ENCODE measurements at places on chromosomes 7 and 10. TPM values are rescaled to one million over a fixed set of nuclear protein-coding genes. Genes with fewer than 3 reads are reported as not detected.

GRCh38 chr7:47689558-47689957 is 107.6 kb upstream of the TNS3 start:
- no peak for DNase-seq

DNA sequence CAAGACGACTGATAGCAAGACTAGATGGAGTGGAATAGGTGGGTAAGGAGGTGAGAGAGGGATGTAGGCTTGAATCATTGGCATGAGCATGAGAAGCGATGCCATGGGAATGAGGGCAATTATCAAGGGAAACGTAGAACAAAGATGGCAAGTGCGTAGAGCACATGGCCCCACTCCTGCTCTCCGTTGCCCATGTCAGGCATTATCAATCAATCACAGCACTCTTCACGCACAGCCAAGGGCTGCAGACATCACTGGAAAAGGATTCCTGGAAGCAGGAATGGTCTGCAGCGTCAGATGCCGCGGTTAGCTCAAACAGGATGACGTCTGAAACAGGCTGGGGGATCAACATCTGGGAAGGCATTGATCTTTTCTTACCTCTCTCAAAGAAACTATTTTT is 25.6 kb upstream of the GALNTL5 start:
- DNase-seq, result no peak

GRCh38 chr7:100156331-100157068 is 2.0 kb downstream of the TRAPPC14 start:
- DNase-seq, result no peak

DNA sequence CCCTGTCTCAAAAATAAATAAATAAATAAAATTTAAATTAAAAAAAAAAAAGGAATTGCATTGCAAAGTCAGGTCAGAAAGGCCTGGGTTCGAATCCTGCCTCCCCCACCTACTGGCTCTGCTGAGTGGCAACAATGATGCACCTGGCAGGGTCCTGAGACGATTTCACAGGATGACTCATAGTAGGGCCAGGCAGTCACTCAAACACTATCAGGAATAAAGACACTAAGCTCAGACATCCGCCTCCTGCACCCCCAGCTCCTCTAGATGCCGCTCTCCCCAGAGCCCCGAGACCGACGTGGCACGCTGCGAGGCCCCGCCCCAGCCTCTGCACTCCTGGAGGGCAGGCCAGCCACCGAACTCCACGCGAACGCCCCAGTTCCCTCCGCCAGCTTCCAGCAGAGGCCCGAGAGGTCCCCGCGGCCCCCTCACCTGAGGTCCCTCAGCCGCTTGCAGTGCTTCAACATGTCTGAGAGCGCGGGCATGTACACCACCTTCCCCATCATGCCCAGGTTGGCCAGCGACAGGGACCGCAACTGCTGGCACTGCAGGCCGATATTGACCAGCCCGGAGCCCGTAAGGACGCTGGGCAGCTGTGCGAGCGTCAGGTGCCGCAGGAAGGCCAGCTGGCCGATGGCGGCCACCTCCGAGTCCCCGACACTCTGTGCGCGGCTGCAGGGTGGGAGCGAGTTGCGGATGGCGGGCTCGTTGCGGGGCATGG is 76.6 kb upstream of the TNRC18 start:
- DNase-seq, result no peak

DNA sequence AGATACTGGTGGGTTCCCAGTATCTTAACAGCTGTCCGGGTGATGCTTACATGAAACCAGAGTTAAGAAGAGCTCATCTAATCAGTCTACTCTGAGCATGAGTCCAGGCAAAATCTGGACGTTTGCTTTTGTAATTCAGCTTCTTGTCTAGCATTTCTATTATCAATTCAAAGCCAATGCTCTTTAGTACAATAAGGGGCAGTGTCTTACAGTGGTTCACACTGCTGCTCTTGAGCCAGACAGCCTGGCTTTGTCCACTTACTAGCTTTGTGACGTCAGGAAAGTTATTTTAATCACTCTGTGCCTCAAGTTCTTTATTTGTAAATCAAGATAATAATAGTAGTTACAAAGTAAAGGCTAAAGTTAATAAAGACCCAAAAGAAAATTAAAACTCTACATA is 227.3 kb upstream of the TCF7L2 start:
- peak; percentile 30 for DNase-seq

DNA sequence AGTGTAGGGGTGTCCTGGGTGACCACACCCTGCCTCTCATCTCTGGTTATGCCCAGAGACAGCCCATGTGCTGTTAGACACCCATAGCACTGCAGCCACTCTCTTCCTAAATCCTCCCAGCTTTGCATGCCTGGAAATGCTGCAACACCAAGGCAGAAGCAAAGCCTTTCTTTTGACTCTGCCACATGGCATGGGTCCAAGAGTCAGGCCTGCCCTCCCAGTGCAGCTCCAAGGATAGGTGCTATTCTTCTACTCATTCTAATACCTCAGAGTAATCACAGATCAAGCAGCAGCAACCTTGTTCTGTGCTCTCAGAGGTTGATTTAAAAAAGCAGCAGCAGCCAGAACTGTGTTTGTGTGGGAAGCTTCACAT is 23.4 kb downstream of the FRMPD2 start:
- DNase-seq, result no peak

DNA sequence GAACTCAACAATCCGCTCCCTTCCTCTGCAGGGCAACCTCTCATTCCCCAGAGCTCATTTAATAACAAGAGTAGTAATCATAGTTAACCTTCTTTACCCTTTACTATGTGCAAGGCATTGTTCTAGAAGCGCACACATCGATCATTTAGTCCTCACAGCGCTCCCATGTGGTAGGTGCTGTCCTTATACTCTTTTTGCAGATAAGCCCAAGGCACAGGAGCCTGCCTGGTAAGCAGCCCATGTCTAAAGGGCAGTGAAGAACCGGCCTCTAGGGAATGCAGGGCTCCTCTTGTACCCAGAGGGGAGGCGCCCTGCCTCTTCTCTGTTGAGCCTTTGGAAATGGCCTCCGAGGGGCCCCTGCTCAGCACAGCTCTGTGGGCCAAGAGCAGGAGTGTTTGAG is 14.3 kb downstream of the CHST3 start:
- DNase-seq, result no peak

GRCh38 chr7:25134358-25135010 is 9.4 kb upstream of the CYCS start:
- DNase-seq, result no peak

DNA sequence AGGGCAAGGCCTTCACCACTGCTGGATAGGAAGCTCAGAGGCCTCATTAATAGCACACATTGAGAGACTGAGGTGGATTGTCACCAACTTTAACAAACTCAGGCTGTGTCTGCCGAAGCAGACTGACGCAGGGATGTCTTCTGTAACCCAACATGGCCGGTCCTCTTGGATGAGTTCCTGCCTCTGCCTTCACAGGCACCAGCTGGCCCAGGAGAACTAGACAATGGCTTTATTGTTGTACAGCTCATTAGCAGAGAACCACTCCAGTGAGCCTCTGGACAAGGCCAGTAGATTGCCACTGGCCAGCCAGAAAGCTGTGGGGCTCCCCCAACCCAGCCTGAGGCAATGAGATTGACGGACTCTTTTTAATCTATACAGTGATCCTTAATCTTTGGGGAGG is 9.4 kb downstream of the NODAL start:
- DNase-seq, result peak; percentile 75

- peak; percentile 38 for DNase-seq
Measured at GRCh38 chr7:101900103-101900502, 82.7 kb downstream of the CUX1 start.

The MOGAT3 gene
- not detected for polyA plus RNA-seq

The HMX3 gene
- not detected for polyA plus RNA-seq

The TMEM236 gene
- polyA plus RNA-seq, result 0.38 TPM

The SMURF1 gene
- polyA plus RNA-seq, result 8.3 TPM

The GRK5 gene
- polyA plus RNA-seq, result 26.5 TPM
